ENCODE measurements at places on chromosomes 1 and 21. TPM values are rescaled to one million over a fixed set of nuclear protein-coding genes. Genes with fewer than 3 reads are reported as not detected.

GRCh38 chr1:69702085-69702484 lies 134.4 kb downstream of the LRRC7 start:
- no peak for DNase-seq

GRCh38 chr1:5896706-5897660 lies 95.2 kb downstream of the NPHP4 start:
- no peak for DNase-seq

GRCh38 chr1:18637962-18638834 lies 7.6 kb downstream of the PAX7 start:
- DNase-seq: no peak

- no peak for DNase-seq
These were observed 45.0 kb downstream of the DISP3 start for GRCh38 chr1:11523746-11524464.

- DNase-seq: no peak
These were observed 39.3 kb downstream of the ELK4 start for GRCh38 chr1:205592443-205593003.

DNA sequence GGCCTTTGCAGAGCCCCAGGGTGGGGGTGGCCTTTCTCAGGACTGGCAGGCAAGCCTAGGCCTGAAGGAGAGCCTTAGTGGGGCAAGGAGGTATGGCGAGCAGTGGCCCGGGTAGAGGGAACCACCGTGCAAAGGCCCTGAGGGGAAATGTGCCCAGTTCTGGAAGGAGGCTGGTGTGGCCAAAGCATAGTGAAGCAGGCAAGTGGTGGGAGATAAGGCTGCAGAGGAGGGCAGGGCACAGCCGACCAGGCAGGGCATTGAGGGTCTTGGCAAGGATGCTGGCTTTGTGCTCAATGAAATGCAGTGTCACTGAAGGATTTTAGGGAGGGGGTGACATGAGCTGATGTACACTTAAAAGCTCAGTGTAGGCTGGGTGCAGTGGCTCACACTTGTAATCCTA lies 22.8 kb downstream of the MROH7 start:
- DNase-seq: no peak

GRCh38 chr21:34696121-34696520 lies 27.3 kb downstream of the CLIC6 start:
- no peak for DNase-seq

- no peak for DNase-seq
These were observed 17.7 kb downstream of the IVL start for GRCh38 chr1:152926091-152926490.

DNA sequence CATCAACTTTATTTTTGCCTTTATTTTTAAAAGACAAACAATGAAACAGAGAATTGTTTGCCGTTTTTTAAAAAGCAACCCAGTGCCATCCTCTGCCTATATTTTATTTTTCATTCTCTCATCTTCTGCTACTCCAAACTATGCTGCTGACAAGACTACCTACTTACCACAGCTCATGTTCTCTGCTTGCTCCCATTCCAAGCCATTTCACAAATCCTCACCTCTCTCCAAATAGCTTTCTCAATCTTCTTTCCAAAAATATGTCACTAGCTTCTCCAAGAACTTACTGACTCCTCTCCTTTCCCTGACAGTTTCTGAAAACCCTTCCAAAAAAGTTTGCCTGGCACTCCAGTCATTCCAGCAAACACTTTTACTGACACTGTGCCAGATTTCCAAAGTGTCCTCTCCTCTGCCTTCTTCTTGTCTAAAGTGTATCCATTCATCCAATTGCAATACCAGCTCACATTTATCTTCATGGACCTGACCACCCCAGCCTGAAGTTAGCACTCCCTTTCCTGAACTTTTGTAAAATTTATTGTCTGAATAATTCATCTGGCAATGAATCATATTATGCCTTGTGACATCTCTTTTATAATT lies 766.5 kb upstream of the B3GALT2 start:
- DNase-seq: no peak

DNA sequence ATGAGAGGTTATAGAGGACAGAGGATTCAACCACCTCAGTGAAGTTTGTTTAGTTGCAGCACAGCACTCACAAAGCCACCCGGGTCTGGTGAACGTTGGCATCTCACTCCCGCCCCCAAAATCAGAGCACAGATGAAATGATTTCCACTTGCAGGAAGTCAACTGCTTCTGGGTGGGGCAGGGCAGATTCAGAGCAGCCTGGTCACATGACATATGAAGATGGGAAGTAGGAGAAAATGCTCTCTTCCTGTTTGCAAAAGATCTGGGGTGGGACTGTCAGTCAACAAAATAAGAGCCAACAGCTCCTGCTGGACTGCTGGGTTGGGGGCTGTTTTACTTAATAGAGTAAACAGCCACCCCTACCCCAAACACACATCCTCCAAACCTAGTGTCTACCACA lies 43.2 kb downstream of the LRRC71 start:
- DNase-seq: no peak

DNA sequence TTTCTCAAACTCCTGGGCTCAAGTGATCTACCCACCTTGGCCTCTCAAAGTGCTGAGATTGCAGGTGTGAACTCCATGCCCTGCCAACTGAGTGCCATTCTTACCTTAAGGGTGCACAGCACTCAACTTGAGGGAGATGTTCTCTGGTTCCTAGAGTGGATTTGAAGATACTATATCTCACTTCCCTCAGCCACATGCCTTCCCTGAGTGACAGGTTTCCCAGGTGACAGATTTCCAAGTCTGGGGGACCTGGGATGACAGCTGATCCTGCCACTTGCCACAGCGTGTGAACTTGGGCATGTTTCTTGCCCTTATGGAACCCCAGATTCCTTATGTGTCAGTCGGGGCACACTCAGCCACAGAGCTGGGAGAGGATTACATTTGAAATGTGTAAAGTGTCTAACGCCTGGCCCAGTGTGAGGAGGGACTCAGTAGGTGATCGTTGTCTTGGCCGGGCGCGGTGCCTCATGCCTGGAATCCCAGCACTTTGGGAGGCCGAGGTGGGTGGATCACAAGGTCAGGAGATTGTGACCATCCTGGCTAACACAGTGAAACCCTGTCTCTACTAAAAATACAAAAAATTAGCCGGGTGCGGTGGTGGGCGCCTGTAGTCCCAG lies 29.6 kb upstream of the BTG2 start:
- DNase-seq: no peak

GRCh38 chr1:160925652-160926244 lies 28.9 kb downstream of the ITLN2 start:
- DNase-seq: no peak

Gene RASSF5
- 0.82 TPM for total RNA-seq

Gene LENEP
- total RNA-seq: 1.2 TPM

Gene MRPS14
- total RNA-seq: 46.9 TPM

Gene CELA3B
- not detected for total RNA-seq
